NCI-H1436 treated with DMSO at 0.1 percent for 48 hours (cell line): ENCODE measurements at places on chromosomes 3 and 15.

DNA sequence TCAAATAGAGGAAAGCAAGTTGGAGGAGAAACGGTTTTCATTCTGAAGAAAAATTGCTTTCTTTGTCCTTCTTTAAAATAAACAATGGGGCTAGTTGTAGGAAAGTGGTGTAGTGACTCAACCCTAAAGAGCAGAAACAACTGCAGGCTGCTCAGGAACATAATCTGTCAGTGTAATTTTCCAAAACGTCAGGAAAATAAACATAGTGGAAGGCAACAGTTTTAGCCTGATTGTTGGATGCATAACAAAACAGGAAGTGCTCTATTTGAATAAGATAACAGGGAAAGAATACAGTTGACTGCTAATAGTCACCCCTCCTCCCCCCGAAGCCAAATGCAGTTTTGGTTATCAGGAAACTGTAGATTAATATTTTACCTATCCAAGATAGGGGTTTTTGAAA lies 167.6 kb downstream of the ECT2 start:
- peak; percentile 82 for DNase-seq

GRCh38 chr3:67064105-67064504 lies 66.0 kb downstream of the KBTBD8 start:
- no peak for DNase-seq

DNA sequence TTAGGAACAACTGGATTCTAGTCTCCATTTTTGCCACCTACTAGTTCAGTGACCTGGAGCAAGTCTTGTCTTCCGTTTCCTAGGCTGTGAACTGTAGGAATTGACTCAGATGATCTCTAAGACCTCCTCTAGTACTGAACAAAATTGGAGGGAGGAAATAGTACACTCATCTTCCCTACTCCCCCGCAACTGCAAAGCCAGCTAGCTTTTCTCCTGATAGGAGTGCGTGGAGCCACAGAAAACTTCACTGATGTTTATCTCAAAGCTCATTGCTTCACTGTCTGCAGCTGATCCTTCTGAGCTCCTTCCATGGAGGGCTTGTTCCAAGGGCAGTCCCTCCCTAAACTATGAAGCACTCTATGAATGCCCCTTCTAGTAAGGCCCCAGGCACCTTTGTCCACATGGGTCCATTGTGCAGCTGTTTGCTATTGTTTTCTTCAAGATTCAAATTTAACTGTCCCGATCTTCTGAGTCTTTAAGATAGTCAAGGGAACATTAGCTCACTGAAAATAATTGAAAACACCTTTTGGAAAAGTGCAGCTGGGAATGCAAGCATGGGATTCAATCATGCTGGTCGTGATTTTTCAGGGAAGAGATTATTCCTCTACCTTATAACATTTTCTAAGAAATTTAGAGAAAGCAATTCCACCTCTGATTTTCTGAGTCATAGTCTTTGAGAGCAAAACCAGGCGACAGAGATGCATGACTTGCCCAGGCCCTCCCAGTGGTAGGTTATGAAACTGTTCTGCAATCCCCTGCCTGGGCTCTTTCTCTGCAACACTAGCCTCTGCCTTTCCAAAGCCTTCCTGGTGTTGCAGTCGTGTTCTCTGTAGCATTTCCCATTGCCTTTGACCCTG lies 24.3 kb downstream of the FILIP1L start:
- no peak for DNase-seq

- no peak for DNase-seq
These were observed 5.6 kb downstream of the CD96 start for GRCh38 chr3:111547631-111548030.
